ENCODE measurements at places on chromosomes 5 and 9.

DNA sequence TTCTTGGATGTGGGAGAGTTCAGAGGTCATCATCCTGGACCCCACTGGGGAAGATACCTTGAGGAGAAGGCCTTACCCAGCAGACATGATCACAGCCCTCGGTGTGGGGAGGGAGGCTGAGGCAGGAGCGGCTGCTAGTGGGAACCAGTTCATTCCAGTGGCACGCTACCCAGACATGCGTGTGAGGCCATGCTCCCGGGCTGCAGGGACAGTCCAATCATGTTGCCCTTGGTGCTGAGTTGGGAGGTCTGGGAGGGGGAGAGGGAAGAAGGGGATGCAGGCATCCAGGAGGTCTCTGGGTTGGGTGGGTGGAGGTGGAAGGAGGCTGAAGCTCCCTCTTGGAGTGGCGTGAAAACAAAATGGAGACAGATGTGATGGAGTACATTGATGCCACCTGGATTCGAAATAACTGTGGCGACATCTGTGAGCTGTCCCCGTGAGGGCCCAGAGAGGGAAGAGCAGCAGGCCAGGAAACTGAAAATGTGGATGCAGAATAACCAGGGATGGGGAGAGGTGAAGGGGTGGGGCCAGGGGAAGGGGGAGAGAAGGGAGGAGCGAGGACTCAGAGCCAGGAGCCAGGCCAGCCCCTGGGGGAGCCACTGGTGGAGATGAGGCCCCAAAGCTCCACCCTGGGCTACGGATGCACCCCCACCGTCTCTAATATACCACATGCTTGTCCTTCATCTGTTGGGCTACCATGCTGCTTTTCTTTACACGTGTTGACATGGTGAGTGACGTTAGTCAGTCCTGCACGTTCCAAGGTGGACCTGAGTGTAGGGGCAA, 16.2 kb downstream of the NDUFS6 start:
- peaks cover 87% of the 10 kb centered on the region for H3K36me3 ChIP-seq
- H3K27ac ChIP-seq, result no peak overlapping the region

- no peak overlapping the region for H3K4me3 ChIP-seq
- peaks cover 6% of the 10 kb centered on the region for H3K36me3 ChIP-seq
- DNase-seq, result no peak
- H3K27me3 ChIP-seq, result no peaks in the 10 kb centered on the region
Measured at GRCh38 chr5:172952034-172952511, 7.2 kb upstream of the RPL26L1 start.

GRCh38 chr5:14901462-14902051, 30.0 kb upstream of the ANKH start:
- no peaks in the 10 kb centered on the region for H3K36me3 ChIP-seq
- H3K4me1 ChIP-seq, result no peaks in the 10 kb centered on the region
- H3K4me3 ChIP-seq, result no peak overlapping the region
- DNase-seq, result no peak
- no peaks in the 10 kb centered on the region for H3K27me3 ChIP-seq
- H3K27ac ChIP-seq, result no peak overlapping the region

DNA sequence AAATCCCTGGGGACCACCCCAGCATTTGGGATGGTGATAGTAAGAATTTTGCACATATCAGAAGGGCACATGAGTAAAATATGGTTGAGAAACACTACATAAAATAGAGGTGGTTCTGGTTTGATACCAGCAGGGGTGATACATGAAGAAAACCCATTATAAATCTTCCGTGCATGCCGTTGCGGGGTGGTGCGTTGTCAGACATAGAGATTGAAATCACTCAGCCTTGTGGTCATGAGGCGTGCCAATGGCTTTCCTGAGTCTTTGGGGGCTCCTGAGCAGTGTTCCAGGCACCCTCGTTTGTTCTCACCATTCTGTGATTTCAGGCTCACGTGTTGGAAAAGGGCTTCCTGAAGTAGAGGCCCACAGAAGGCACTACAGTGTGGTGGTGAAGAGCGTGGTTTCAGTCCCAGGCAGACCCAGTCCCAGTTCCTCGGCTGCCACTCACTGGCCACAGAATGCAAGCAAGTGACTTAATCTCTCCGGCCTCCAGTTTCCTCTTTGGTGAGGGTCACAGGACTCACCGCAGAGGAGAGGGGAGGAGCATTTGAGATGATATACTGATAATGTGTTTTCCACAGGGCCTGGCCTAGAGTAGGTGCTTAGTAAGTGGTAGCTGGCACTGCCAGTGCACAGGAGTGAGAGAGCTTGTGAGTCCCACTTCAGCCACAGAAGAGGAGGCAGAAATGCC, 20.5 kb upstream of the GLRX start:
- H3K27me3 ChIP-seq, result no peaks in the 10 kb centered on the region
- peak; percentile 87 for DNase-seq
- H3K27ac ChIP-seq, result peak overlapping the region; percentile 82

- no peaks in the 10 kb centered on the region for H3K36me3 ChIP-seq
- no peaks in the 10 kb centered on the region for H3K4me1 ChIP-seq
- no peak overlapping the region for H3K27ac ChIP-seq
- H3K4me3 ChIP-seq, result no peak overlapping the region
- no peak for DNase-seq
- no peaks in the 10 kb centered on the region for H3K27me3 ChIP-seq
Measured at GRCh38 chr5:117286813-117287212, 712.2 kb upstream of the SEMA6A start.

- H3K27me3 ChIP-seq, result no peaks in the 10 kb centered on the region
- no peaks in the 10 kb centered on the region for H3K4me1 ChIP-seq
- peaks cover 22% of the 10 kb centered on the region for H3K36me3 ChIP-seq
- no peak overlapping the region for H3K27ac ChIP-seq
- no peak for DNase-seq
Measured at GRCh38 chr9:137710704-137711103, 91.9 kb downstream of the EHMT1 start.

DNA sequence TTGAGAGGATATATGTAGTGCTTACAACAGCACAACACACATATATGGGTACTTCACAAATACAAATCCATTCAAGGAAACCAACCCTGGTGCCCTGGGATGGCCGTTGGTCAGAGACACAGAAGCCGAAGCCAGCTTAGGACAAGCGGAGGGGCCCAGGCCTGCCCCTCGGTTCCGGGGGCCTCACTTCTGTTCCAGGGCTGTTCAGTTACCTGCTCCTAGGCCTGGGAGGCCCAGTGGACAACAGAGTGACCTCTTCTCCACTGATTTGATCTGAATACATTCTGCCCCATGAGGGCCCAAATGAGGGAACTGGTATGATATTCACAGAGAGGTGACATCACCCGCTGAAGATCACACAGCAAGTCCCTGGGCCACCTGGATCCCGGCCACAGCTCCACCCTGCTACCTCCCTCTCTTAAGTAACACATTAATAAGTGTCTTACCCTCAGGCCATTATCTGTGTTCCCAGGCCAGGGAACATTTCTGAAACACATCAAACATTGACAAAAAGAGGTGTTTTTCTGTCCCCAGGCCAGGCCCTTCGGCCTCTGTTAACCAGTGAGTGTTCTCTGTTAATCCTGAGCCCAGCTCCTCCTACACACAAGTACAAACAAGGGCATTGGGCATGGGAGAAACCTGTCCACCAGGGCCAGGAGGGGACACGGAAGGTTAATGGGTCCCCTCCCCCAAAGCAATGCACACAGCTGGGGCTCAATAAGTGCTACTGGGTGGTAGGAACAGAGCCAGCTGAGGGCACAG, 4.5 kb upstream of the GRHPR start:
- H3K4me1 ChIP-seq, result peaks cover 10% of the 10 kb centered on the region
- H3K36me3 ChIP-seq, result no peaks in the 10 kb centered on the region
- H3K27ac ChIP-seq, result no peak overlapping the region
- DNase-seq, result no peak
- no peaks in the 10 kb centered on the region for H3K27me3 ChIP-seq

DNA sequence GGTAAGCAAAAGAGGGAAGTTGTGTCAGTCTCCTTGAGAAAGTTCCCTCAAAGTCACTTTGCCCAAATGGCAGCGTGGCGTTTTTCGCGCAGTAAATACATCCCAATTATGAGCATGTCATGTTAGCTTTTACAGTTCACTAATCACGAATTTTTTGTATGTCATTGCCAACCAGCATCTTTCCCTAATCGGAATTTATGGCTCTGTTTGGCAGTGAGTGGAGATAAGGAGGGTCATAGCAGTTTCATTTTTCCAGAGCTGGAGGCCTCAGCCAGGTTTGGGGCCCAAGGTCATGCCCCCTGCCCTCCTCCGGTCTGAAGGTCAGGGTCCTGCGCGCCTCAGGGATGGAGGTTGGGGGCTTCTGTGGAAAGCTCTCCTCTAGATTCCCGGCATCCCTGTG, 50.1 kb downstream of the C5orf15 start:
- H3K27me3 ChIP-seq, result no peaks in the 10 kb centered on the region
- no peak overlapping the region for H3K4me3 ChIP-seq
- H3K4me1 ChIP-seq, result no peaks in the 10 kb centered on the region

GRCh38 chr5:95913663-95914062, 48.0 kb downstream of the ELL2 start:
- DNase-seq, result no peak
- H3K27ac ChIP-seq, result no peak overlapping the region
- peaks cover 27% of the 10 kb centered on the region for H3K4me1 ChIP-seq

DNA sequence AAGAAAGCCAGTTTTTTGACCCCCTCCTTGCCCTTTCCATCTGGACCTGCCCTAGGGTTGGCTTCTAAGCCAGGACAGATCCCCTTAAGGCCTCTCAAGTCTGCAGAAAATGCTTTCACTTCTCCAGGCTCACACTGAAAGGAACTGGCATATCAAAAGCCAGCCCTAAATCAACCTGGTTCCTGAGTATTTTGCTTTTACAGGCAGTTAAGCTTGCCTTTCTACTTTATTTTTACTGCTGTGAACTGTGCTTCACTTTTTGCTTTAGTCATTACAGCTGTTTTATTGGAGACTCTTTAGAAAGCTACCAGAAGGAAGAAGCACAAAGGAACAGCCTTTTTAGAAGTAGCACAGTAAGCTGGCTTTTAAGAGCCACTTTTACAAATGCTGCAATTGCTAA, 5.0 kb downstream of the TARS1 start:
- H3K4me3 ChIP-seq, result no peak overlapping the region
- H3K36me3 ChIP-seq, result peaks cover 54% of the 10 kb centered on the region
- H3K27ac ChIP-seq, result no peak overlapping the region
- H3K27me3 ChIP-seq, result no peaks in the 10 kb centered on the region
- DNase-seq, result no peak
- H3K4me1 ChIP-seq, result peaks cover 10% of the 10 kb centered on the region

DNA sequence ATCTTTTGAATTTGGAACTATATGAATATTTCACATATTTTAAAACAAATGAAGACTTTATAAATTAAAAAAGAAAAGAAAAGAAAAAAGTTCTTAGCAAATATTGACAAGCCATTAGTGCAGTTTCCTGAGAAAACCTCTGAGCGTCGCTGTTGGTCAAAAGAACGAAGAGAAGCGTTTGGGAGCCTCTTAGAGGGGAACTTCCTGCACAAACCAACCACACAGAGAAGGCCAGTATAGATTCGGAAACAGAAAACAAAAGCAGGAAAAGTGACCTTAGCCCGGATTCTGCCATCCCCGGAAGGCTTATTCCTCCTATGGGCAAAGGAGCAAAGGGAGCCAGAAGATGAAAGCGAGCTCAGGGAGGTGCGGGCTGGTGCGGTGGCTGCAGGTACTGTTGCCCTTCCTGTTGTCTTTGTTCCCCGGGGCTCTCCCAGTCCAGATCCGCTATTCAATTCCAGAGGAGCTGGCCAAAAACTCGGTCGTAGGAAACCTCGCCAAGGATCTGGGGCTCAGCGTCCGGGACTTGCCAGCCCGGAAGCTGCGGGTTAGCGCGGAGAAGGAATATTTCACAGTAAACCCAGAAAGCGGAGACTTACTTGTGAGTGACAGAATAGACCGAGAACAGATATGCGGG, at the start of gene PCDHGB2:
Gene PCDHGB2 (plus strand): TSS at position 205 of the 637 bp plus-strand sequence. CDS start 142 bp downstream, at position 347.
- H3K36me3 ChIP-seq, result no peaks in the 10 kb centered on the region
- no peak for DNase-seq
- no peaks in the 10 kb centered on the region for H3K4me1 ChIP-seq
- H3K27me3 ChIP-seq, result peaks cover 44% of the 10 kb centered on the region

DNA sequence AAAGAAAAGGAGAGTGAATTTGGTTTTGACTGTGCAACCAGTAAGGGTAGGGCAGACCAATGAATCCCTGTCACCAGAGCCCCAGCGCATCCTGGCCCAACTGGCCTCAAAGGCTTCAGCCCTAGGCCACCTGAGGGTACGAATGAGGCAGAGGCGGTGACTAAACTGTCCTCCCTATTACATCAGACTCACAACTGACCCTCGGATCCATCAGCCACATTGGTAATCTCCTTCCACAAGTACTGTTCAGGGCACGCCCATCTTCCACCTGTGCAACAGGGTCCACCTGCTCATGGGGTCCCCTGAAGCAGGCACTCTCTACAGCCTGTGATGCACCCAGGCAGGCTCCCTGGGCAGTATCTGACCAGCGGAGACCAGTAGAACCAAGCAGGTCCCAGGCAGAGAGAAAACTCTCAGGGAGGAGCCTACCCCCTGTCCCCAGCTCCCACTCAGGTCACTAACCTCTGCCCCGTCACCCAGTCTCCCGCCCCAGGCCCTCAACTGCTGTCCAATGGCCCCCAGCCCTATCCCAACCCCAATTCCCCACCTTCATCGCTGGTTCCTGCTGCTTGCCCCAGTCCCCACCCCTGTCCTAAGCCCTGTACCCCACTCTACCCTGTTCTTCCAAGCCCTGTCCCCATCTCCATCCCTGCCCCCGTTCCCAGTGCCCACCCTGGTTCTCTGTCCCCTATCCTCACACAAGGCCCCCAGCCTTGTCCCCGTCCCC, 904 bp downstream of the EDF1 start:
- H3K27me3 ChIP-seq, result no peaks in the 10 kb centered on the region
- H3K4me1 ChIP-seq, result peaks cover 10% of the 10 kb centered on the region
- DNase-seq, result no peak
- H3K36me3 ChIP-seq, result peaks cover 39% of the 10 kb centered on the region
- H3K4me3 ChIP-seq, result peak overlapping the region; percentile 47

- H3K4me3 ChIP-seq, result no peak overlapping the region
- H3K27me3 ChIP-seq, result no peaks in the 10 kb centered on the region
- H3K27ac ChIP-seq, result no peak overlapping the region
Measured at GRCh38 chr9:70402213-70402612, 12.2 kb downstream of the KLF9 start.

GRCh38 chr5:85681871-85682270, 935.9 kb upstream of the COX7C start:
- H3K4me1 ChIP-seq, result no peaks in the 10 kb centered on the region
- H3K4me3 ChIP-seq, result no peak overlapping the region
- DNase-seq, result no peak

DNA sequence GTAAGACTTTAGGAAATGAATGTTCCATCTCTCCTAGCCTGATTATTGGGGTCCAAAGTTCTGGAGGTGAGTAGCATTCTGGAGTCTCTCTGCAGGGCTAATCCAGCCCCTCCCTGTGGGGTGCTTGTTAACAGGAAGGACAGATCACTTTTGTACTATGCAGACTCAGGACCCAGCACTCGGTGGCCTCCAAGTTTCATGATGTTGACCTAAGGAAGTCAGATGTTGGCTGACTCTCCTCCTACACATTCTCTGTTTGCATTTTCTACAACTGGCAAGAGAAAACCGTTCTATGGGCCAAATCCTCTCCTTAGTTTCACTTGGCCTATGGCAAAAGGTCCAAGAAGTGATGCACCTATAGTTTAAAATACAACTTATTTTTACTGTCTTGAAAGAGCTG, 5.5 kb upstream of the PDE8B start:
- H3K27ac ChIP-seq, result no peak overlapping the region
- peaks cover 14% of the 10 kb centered on the region for H3K27me3 ChIP-seq
- H3K4me1 ChIP-seq, result no peaks in the 10 kb centered on the region
- no peaks in the 10 kb centered on the region for H3K36me3 ChIP-seq
- no peak for DNase-seq

GRCh38 chr5:33297760-33298216, 143.0 kb upstream of the TARS1 start:
- H3K4me1 ChIP-seq, result peaks cover 18% of the 10 kb centered on the region
- H3K27ac ChIP-seq, result no peak overlapping the region
- no peaks in the 10 kb centered on the region for H3K27me3 ChIP-seq
- DNase-seq, result no peak

- peak; percentile 96 for DNase-seq
- peaks cover 13% of the 10 kb centered on the region for H3K4me1 ChIP-seq
- peak overlapping the region; percentile 48 for H3K27ac ChIP-seq
- H3K27me3 ChIP-seq, result no peaks in the 10 kb centered on the region
- H3K4me3 ChIP-seq, result no peak overlapping the region
Measured at GRCh38 chr9:99430301-99430700, 208.2 kb downstream of the SEC61B start.

All from CD14-positive monocyte (primary cell).